Myometrial cell (primary cell): ENCODE measurements at places on chromosomes 5 and 9. TPM values are rescaled to one million over a fixed set of nuclear protein-coding genes. Genes with fewer than 3 reads are reported as not detected.

The CFAP77 gene
- not detected in 2 replicates for total RNA-seq

The CCL27 gene
- 0.58 TPM in 1 of 2 replicates, not detected in the other for total RNA-seq

The ARL14EPL gene
- 0.29 TPM in 1 of 2 replicates, not detected in the other for total RNA-seq

The CAMK4 gene
- total RNA-seq, result 5.2 and 10.5 TPM in 2 replicates

The IQGAP2 gene
- 0.58 and 0.71 TPM in 2 replicates for total RNA-seq

The CANX gene
- total RNA-seq, result 351 and 422 TPM in 2 replicates

The ACER2 gene
- 2.9 and 3.4 TPM in 2 replicates for total RNA-seq

The PCAT7 gene
- total RNA-seq, result under 0.01 TPM in 1 of 2 replicates, not detected in the other

The PTRH1 gene
- 50.0 and 62.0 TPM in 2 replicates for total RNA-seq
